Frontal cortex (tissue), 4 donors: ENCODE measurements at places on chromosomes 12 and 14.

DNA sequence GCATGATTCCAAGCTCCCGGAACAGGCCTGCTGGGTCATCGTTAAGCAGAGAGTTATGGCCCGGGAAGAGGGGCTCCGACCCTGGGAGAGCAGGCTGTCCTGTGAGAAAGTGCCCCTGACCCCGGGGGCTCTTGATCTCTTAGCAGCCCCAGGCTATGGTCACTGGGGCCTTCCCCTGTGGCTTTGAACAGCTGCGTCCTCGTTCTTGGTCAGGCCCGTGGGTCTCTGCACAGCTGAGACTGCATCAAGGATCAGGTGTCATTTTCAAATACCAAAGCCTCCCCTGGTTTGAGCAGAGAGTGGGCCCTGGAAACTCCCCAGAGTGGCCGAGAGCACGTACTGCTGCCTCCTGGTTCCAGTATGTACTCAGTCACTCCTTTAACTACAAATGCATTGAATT, 114.8 kb downstream of the ESRRB start:
- no peak for DNase-seq

DNA sequence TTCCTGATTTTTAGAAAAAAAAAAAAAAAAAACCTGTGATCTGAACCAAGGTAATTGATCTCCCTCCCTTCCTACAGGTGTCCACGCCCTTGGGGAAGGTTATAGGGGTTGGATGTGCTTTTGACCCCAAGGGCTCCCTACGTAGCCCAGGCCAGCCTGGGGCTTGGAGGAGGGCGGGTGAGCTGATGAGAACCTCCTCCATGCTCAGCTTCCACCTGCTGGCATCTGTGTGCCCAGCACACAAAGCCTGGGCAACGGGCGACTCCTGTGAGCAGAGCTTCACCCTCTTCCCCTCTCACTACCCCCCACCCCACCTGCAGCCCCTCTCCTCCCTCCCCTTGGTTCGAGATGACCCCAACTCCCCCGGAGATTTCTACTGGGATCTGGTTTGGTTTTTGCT, 25.3 kb upstream of the INF2 start:
- no peak for DNase-seq

DNA sequence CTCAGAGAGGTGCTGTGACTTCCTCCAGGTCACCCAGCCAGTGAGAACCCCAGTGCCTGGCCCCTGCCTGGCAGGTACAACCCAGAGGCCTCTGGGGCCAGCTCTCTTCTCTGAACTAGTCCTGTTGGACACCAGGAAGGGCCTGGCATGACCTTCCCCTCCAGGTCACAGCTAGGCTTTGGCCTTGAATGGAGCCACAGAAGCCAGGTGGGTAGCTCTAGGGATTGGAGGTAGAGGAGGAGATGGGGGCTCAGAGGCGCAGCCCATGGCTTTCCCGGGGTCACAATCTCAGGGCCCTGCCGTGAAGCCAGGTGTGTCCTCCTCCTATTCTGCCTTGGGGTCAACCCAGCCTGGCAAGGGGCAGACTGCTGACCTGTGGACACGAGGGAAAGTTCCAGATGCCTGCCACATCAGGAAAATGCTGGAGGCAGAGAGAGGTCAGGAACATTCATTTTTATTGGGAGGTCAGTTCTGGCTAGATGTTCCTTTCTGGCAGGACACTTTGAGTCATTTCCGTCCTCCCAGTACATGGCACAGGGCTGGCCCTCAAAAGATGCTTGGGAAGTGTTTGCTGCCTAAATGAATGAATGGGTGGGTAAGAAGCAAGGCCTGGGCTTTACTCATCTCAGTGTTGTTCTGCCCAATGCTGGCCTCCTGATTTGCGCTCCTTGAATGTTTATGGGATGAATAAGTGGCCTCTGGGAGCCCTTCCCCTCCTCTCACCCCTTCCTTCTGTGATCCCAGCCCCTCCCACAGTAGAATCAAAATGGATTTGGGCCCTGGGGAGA, 25.4 kb downstream of the FAM222A start:
- DNase-seq, result no peak

- no peak for DNase-seq
These were observed 62.6 kb downstream of the FBXL14 start for GRCh38 chr12:1531654-1532374.

GRCh38 chr14:86334355-86334754, 804.4 kb downstream of the FLRT2 start:
- no peak for DNase-seq

GRCh38 chr12:31017535-31017934, 56.1 kb upstream of the DDX11 start:
- DNase-seq, result no peak

DNA sequence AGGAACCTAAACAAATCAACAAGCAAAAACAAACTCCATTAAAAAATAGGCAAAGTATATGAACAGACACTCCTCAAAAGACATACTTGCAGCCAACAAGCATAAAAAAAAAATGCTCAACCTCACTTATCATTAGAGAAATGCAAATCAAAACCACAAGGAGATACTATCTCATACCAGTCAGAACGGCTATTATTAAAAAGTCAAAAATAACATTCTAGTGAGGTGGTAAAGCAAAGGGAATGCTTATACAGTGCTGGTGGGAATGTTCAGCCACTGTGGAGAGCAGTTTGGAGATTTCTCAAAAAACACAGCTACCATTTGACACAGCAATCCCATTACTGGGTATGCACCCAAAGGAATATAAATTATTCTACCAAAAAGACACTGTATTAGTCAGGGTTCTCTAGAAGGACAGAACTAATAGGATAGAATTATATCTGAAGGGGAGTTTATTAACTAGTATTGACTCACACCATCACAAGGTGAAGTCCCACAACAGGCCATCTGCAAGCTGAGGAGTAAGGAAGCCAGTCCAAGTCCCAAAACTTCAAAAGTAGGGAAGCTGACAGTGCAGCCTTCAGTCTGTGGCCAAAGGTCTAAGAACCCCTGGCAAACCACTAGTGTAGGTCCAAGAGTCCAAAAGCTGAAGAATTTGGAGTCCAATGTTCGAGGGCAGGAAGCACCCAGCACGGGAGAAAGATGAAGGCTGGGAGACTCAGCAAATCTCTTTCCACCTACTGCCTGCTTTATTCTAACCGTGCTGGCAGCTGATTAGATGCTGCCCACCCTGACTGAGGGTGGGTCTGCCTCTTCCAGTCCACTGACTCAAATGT, 101.6 kb upstream of the KRAS start:
- no peak for DNase-seq

DNA sequence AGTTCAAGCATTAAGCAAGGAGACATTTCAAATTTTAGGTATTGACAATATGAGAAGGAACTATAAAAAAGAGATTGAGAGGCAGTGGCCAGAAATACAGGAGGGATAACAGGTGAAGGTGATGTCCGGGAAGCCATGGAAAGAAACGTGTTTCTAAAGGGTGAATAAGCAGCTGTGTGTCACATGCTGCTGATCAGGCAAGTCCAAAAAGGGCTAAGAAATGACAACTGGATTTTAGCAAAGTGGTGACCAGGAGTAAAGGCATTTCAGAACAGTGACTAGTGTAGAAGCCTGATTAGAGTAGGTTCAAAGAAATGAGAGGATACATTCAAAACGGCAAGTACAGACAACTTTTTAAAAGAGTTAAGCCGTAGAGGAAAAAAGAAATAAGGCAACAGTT, 204.3 kb upstream of the DIO2 start:
- no peak for DNase-seq

GRCh38 chr14:36405589-36406274, 85.3 kb upstream of the MBIP start:
- no peak for DNase-seq

- no peak for DNase-seq
These were observed 122.5 kb upstream of the BCAT1 start for GRCh38 chr12:25071366-25071765.

- DNase-seq, result no peak
These were observed 293.2 kb downstream of the DPF3 start for GRCh38 chr14:72600551-72601330.

DNA sequence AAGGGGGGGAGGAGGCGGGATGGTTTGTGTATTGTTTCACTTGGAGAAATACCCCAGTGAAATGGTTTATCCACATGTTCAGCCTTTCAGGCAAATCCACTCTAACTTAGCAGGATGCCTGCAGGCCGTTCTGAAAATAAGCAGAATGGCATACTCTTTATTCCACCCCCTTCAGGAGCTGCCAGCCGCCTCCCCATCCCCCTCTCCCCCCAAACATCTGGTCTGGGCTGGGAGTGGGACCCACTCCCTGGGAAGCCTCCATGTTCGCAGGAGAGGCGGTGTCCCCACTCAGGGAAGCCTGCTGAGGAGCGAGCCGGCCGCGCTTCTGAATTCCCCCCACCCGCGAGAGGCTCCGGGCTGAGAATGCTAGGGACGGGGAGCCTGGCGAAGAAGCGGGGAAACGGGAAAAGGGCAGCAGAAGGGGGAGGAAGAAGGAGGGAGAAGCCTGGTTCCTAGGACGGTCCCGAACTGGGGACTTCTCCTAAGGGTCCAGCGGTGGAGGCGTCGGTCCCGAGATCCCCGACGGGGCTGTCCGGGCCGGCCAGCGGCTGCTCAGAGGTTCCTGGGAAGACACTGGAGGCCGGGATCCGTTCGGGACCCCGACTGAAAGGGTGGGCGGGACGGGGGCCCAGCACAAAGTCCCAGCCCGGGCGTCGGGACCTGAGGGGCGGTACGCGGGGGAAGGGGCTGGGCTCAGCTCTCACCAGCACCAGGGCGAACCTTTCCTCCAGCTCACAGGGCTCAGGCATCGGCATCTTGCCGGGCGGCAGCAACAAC, 666 bp downstream of the FMNL3 start:
- DNase-seq, result peak; percentile 30

DNA sequence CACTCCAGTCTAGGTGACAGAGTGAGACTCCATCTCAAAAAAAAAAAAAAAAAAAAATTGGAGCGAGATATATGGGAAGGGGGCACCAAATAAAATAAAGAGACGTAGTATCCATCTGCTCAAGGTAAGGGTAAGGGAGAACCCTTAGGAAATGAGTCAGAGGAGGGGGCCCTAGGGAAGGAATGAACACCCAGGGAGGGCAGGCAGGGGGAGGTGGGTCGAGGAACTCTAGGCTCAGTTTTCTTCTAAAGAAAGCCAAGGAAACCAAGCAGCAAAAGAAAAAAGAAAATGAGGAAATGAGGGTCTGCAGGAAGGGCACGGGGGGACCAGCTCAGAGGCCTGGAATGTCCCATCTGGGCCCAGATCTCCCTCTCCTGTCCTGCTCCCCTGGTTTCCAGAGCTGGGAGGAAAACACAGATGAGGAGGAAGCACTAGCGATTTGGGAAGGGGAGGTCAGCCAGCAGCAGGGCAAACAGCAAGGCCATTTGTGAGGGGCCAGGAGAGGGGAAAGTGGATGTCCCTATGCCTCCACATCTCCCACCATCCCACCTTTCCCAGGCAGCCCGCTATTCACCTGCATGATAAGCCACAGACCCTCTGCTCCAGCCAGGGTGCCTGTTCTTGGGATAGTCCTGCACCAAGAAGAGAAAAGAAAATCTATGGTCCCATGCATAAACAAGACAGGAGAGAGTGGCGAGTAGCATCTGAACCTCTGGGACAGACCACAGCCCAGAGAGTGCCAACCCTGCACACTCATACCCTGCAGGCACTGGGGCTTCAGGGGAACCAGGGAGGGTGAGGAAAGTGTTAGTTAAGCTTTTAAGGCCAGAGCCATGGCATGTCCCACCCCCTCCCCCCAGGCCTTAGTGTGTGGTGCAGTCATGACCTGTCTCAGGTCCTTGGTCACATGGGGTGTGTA, 11.9 kb downstream of the SPRYD3 start:
- DNase-seq, result no peak

- no peak for DNase-seq
These were observed 5.0 kb downstream of the TAMALIN start for GRCh38 chr12:52011602-52012214.

DNA sequence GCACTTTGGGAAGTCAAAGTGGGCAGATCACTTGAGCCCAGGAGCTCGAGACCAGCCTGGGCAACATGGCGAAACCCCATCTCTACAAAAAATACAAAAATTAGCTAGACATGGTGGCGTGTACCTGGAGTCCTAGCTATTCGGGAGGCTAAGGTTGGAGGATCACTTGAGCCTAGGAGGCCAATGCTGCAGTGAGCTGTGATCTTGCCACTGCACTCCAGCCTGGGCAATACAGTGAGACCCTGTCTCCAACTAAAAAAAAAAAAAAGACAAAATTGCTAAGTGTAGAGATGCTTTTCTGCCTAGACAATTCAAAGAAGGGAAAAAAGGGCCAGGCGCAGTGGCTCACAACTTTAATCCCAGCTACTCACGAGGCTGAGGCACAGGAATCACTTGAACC, 3.4 kb upstream of the LRP6 start:
- DNase-seq, result no peak

- DNase-seq, result no peak
These were observed 1061.0 kb upstream of the TMEM132C start for GRCh38 chr12:127205781-127206555.

- no peak for DNase-seq
These were observed 17.8 kb upstream of the EMP1 start for GRCh38 chr12:13178568-13179210.

DNA sequence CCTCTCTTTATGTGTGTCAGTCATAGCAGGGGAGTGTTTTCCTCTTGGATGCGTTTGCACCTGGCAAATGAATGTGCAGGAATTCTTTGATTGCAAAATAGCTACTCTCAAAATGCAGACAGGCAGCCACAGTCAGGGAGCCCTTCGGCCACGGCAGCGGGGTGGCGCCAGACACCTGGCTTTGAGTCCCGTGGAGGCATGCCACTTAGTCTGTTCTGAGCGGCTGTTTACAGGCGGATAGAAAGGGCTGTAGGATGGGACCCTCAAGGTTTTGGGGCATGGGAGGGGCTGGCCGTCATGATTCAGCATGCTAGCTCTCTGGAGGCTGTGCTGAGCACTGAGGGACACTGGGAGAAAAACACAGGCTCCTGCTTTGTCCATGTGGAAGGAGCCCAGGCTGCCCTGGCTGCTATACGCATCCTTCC, 117.1 kb downstream of the SLC25A47 start:
- peak; percentile 31 for DNase-seq

- DNase-seq, result no peak
These were observed 2.1 kb upstream of the CCT2 start for GRCh38 chr12:69583203-69583602.

DNA sequence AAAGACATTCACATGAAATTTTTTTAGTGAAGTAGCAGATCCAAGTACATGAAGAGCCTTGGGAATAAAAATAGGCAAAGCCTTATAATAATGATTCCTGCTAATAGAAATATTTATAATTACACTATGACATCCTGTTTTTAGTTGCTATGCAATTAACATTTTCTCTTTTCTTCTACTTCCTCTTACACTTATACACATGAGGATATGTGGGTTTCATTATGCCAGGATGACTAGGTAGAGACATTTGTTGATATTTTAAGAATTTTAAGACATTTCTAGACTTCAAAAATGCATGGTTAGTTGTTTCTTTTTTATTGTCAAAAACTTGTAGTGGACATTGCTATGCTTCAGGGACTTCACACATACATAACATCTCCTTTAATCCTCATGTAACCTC, 326.8 kb downstream of the SYT1 start:
- DNase-seq, result no peak

DNA sequence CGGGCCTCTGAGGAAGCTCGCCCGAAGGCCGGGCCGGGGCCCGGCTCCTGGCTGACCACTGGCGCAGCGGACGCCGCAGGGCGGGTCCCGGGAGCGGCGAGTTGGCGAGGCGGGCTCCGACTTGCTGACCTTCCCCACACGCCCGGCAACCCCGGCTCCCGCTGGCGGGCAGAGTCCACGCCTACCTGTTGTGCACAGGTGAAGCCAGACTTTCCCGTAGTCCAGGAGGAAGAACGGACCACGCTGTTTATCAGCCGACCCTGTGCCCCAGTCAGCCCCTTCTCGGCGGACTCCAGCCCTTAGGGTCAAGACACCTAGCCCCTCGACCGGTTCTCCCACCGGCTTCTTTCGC, 407 bp downstream of the HEATR5A start:
- DNase-seq, result peak; percentile 40
